NK-92 treated with Interleukin-12 subunit alpha and Interleukin-12 subunit beta, amount 100 ng/mL, for 24 hours (cell line): ENCODE measurements at places on chromosomes 4 and X.

DNA sequence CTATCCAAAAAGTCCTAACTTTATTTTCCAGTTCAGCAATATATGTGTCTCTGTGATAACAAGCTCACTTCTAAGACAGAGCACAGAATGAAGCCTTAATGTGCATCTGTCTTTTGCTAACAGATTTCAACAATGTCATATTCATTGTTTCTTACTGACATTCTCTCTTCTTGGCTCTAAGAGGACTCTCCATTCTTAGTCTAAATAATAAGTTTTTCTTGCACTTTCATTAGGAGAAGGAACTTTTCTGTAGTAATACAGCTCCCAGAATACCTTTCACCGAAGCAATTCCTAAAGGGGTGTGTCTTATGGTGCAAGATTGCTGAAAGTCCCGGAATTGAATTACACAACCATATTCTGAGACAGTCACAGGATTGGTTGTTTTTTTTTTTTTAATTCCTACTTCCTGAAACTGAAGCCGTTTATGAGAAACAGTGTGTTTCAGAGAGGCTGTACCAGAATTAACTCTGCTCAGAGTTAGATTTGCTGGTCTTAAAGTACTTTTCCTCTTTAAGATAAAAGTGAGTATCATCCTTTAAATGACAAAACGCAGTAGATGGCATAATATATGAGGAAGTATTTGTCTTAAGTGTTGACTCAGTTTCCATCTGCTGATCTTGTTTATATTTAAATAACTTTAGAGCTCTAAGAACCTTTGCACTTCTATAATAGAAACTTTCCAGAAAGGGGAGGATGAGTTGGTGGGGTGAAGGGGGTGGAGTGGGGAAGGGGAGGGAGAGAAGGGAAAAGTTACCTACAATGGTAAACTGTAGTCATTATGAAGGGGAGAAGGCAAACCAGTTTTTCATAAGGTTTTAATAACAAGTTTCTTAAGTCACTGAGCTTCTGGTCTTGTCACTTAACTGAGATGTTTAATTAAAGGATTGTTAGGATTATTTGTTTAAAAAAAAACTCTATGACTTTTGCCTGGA lies at the start of gene ALPK1:
ALPK1 (plus strand) TSS at position 421 of the 932 bp plus-strand sequence.
- no peak for DNase-seq

- no peak for DNase-seq
These were observed 5.1 kb downstream of the STARD8 start for GRCh38 chrX:68652326-68653170.

- DNase-seq: no peak
These were observed 107.5 kb upstream of the AMOT start for GRCh38 chrX:112947981-112948615.

- no peak for DNase-seq
These were observed at the start of gene SLC9B2 for GRCh38 chr4:103076747-103077347. Gene SLC9B2 (minus strand): TSS chr4:103076761. CDS start chr4:103067550, 9,211 bp downstream.

- DNase-seq: no peak
These were observed 22.0 kb downstream of the RAB39B start for GRCh38 chrX:155242300-155242699.

DNA sequence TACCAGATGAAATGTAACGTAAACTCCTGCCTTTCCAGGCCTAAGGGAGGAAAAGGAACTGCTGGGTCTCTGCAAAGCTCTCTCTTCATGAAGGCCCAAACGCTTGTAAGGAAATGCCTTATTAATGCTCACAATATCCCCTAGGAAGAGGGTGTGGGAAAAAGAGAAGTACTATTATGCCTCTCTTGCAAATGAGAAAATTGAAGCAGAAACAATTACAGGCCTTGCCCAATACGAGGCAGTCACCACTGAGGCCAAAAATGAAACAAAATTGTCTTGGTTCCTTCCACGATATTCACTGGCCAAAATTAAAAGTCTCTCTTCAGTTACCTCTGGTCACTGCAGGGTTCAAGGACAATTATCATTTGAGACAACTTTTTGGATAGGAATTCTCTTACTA lies 3.2 kb downstream of the SCARB2 start:
- DNase-seq: no peak

DNA sequence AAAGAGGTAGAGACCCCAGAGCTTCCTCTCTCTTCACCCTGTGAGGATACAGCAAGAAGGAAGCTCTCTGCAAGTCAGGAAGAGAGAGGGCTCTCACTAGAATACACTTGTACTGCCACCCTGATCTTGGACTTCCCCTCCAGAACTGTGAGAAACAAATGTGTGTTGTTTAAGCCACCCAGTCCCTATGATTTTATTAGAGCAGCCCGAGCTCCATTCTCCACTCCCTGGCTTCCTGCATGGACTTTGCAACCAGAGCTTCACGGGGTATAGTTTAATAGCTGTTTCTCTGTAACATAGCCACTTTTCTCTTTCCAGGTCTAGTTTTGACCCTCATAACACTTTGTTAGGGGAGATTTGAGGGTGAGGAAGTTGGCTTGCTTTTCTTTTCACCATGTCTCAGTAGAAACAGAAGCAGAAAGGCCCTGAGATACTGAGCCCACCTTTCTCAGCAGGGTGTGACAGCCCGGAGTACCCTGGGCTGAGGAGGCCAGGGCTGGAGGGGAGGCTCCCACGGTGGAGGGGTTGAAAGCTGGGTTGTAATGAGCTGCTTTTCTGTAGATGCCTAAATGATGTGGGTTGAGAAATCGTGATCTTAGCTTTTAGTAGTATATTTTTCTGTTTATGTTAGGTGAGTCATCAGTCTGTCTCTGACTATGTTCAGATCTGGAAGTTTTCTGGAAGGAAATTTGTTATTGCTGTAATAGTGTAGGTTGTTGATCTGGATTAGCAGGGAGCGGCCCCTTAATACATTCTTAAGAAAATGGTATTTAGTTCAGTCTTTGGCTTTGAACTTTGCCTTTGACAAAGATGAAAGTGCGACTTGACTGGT lies 118.6 kb downstream of the PTTG2 start:
- no peak for DNase-seq

DNA sequence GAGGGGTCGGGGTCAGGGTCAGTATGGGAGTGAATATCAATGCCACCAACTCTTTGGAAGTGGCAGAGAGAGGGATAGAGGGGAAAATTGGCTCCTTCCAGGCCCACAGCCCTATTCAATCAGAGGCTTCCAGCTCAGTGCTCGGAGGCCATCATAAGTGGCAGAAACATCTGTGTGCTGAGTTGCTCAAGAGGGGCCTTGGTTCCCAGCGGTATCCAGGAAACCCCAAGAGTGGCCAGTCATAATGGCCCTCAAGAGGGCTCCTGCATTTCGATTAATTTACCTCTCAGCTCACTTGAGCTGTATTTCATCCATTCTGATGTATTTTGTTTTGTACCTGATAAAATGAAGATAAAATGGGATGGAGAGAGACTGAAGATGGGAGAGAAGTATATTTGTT lies 154.3 kb upstream of the EOLA2 start:
- DNase-seq: no peak

GRCh38 chr4:40333921-40334352 lies 1.2 kb upstream of the CHRNA9 start:
- no peak for DNase-seq

DNA sequence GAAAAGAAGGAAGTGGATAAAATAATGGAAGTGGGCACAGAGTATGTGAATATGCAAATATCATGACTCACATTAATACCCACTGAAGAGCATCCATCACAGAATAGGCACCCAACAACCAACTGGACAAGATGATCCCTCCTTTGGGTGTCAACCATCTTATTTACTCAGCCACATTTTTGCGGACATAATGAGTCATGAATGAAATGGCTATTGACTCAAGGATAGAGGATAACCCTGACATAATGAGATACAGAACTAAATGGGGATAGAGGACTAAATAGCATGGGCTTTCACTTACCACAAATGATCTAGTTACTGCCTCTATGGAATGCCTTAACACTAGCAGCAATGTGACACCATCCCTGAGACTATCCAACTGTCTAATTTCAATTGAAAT lies 224.7 kb downstream of the ANTXR2 start:
- no peak for DNase-seq

DNA sequence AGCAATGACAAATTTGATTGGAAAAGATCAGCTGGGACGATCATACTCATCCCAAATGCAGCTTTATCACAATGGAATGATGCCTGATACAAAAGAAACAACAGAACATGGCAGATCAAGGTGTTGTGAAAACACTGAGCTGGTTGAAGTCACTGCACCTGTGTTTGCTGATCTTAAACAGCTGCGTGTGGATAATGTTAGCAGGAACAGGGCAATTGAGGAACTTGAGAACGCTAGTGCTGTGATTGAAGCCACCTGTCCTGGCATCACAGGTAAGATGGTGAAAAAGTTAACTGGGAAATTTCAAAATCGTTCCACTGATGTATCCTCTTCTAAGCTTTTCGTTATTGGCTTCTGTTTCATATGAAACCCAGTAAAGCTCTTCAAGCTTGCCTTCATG lies 27.4 kb upstream of the SOD3 start:
- no peak for DNase-seq

- no peak for DNase-seq
These were observed 29.6 kb upstream of the NKRF start for GRCh38 chrX:119635799-119636198.

GRCh38 chr4:55214172-55214571 lies 88.8 kb upstream of the KDR start:
- DNase-seq: no peak

- DNase-seq: no peak
These were observed 21.9 kb downstream of the ARX start for GRCh38 chrX:24993879-24994278.

DNA sequence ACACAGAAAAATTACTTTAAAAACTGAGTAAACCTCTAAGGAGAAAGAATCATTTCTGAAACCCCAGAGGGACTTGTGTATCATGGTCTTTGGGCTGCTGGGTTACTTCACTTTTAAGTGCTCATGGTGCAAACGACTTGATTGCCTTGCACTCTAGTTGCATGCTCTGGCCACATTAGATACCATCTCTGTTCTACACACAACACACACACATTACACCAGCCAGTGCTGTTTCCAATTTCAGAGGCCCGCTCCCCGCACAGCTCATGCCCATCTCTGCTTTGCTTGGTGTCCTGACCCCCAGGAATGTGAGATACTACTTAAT lies 2.1 kb downstream of the PPP3CA start:
- peak; percentile 24 for DNase-seq

DNA sequence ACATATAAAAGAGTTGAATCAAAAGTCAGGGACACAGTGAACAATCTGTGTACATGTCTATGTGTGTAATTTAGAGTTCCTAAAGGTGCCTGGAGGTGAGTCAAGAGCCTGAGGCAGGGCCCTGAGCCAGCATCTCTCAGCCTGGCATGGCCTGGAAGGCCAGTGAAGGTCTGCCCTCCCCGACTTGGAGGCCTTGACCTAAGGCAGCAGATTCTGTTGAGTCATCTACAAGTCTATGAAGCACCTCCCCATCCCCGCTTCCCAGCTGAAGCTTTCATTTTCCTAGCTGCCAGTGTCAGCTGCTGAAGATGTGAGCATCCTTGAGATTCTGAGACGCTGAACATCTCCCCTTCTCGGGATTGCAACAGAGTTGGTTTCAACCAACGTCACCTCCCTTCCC lies 583.9 kb downstream of the BCOR start:
- DNase-seq: no peak

GRCh38 chr4:78644063-78644691 lies 92.6 kb downstream of the ANXA3 start:
- DNase-seq: no peak
